Activated CD8-positive, alpha-beta memory T cell treated with anti-CD3 and anti-CD28 coated beads, Interleukin-2, amount 50 U/mL, for 4 hours (primary cell): ENCODE measurements at places on chromosomes 6 and 20.

DNA sequence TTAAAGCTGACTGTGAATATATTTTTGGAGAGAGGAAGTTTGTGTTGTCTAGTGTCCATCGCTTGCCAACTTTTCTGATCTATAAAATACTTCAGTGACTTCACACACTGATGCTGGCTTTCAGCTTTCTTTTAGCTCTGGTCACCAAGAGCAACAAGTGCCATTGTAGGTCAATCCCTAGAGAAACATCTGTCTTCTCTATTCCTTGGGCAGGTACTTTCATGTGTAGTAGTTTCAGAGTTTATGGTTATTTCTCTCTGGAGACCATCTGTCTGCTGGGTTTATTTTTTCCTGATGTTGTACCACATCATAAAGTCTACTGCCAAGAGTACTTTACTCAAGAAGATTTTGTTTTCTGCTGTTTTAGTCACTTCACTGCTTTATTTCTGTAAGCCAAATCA, 249.9 kb downstream of the KHDC1L start:
- DNase-seq = no peak

- DNase-seq = no peak
These were observed 43.4 kb downstream of the LYRM4 start for GRCh38 chr6:5217356-5217755.

GRCh38 chr6:44166116-44166515, 7.5 kb downstream of the CAPN11 start:
- DNase-seq = no peak

GRCh38 chr6:47890326-47890875, 108.6 kb downstream of the OPN5 start:
- no peak for DNase-seq

DNA sequence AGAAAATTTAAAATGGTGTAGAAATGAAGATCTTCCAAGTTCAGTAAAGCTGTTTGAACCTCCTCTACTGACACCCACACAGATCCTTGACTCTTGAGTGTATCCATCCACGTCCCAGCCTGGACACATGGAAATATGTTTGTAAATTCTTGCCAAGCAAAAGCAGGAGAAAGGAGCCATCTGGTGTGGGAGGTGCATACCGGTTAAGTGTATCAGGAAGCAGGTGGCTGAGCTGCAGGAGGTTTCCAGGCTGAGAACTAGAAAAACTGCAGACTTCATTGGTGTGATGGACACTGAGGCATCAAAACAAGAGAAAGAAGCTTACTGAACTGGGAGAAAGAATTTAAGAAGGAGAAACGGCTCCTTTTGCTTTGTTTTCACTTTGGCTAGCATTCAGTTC, 229.9 kb upstream of the GRIK2 start:
- DNase-seq = no peak

GRCh38 chr6:68634726-68635411, at the start of gene ADGRB3:
TSS of gene ADGRB3 (plus strand) at chr6:68635282. CDS start at chr6:68638676, 3,394 bp downstream.
- peak; percentile 21 for DNase-seq

DNA sequence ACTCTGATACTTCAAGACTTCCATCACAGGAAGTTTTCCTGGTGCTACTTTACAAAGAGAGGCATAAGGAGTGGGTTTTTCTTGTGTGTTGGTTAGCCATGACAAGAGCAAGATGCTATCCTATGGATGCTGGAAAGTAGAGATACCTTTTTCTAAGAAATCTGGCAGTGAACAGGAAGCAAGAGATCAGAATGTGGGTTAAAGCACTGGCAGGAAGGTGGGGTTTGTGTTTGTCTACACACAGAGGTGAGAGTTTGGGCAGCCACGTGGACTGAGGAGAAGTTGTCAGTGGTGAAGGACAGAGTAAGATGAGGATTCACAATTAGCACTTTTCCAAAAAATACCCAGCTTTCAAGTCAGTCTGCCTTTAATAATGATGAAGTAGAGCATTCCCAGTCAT, 17.9 kb downstream of the SLC2A12 start:
- DNase-seq = no peak

GRCh38 chr6:46014046-46014445, 1.6 kb downstream of the CLIC5 start:
- no peak for DNase-seq

DNA sequence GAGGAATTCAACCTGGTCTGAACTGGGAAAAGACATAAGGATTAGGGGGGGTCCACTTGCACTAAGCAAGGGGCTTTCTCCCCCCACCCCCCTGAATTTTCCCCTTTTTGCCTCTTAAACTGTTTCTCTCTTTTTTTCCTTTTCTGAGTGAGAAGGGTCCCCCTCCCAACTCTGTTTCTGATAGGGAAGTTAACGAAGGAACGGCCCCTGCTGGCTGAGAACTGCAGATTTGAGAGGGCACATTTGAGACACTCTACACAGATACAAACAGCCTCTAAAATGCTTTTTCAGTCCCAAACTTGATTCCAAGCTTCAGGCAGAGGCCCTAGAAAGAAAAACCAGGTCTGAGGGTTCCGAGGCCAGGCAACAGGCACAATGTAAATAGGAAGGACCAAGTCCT, 91.7 kb downstream of the JARID2 start:
- DNase-seq = no peak

DNA sequence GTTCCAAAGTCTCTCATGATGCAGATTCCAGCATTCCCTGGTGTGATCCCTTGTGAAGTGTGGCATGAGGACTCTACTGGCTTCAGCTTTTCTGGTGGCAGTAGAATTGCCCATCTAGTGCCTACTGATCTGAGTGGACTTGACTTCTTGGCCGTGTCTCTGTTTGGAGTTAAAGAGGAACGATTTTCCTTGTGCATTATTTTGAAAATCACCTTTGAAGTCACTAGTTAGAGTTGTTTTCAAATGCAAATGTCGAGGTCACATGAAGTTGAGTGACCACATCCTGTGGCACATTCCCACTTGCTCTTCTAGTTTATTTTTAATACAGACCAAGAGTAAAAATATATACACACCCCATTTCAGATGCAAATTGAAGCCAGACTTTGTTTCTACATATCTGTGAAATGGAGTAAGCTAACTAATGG, 270.7 kb upstream of the TAB2 start:
- DNase-seq = no peak

- DNase-seq = no peak
These were observed 81.6 kb downstream of the EPB41L2 start for GRCh38 chr6:130981409-130981808.

- no peak for DNase-seq
These were observed 420.1 kb upstream of the SLC35B3 start for GRCh38 chr6:8855411-8855810.

DNA sequence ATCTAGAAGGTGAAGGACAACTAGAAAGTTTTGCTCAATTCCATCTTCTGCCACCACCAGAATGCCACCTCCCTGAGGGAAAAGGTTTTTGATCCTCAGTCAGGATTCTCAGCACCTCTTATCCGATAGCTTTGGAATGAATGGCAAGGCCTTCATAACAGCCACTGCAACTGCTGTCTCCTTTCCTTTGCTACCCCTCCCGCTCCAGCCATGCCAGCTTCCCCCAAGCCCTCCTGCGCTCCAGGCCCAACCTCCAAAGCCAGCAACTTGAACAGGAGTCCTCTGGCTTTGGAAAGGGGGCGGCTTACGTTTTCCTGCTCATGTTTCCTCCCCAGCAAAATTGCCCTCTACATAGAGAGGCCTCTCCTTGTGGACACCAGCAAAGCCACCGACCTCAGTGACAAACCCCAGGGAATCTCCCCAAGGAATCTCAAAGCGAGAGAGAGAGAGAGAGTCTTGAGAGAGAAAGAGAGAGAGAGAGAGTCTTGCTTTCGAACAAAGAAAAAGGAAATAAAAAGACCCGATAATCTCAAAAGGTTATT, 420 bp upstream of the BTN2A1 start:
- DNase-seq = no peak

DNA sequence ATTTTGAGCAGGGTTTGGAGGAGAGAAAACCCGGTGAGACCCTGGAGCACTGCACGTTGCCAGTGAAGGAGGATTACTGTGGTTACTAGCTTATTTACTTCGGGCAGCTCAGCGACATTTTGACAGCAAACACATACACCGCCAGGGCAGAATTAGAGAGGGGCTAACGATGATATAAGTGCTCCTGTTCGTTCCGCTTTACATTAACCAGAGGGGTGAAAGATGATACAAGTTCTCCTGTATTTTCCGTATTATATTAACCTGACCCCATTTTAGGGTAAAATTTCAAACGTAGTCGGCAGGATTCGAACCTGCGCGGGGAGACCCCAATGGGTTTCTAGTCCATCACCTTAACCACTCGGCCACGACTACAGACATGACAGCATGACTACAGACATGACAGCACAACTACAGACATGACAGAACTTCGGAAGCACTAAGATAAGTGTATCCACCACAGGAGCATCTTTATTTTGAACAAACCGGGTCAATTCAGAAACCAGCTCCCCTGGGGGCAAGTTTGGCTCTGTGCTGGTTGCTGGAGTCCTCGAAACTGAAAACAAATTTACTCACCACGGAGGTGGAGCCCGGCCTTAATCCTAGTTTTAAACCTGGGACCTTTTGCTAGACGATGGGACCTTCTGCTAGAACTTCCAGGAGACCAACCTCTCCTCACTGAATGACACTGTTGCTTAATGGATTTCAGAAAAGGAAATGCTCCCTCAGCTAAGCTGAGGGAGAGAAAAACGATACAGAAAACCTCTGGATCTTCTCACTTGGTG, 80.4 kb upstream of the ZNF184 start:
- DNase-seq = no peak

- DNase-seq = peak; percentile 30
These were observed 54.6 kb upstream of the POLR1H start for GRCh38 chr6:30006170-30007131.

- no peak for DNase-seq
These were observed 30.5 kb downstream of the SAYSD1 start for GRCh38 chr6:39084506-39084905.

DNA sequence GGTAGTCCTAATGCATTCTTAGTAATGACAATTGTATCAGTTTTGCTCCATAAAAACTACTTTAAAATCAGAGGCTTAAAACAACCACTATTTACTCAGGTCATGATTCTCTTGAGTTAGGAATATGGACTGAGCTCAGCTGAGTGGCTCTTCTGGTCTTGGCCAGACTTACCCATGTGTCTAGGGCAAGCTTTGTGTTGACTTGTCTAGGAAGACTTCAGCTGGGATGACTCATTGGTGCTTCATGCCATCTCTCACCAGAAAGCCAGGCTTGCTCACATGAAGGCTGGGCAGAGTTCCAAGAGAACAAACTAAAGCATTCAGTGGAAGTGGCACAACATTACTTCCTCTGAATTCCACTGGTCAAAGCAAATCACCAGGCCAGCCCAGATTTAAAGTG, 155.3 kb downstream of the DHX35 start:
- no peak for DNase-seq

- no peak for DNase-seq
These were observed 76.8 kb downstream of the FYN start for GRCh38 chr6:111796310-111796918.

DNA sequence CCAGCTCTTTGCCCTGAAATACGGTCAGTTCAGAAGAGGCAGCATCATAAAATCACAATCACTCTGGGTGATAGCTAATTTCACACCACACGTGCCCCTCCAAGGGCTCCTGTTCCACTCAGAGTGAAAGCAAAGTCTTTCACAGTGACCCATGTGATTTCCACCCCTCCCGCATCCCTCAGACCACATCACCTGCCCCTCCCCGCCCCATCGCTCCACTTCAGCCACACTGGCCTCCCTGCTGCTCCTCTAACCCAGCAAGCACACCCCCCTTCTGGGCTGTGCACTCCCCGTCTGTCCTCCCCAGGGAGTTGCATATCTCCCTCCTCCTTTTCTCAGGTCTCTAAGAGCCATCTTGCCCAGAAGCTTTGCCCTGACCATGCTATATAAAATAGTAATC, 74.5 kb downstream of the PSMG4 start:
- no peak for DNase-seq

DNA sequence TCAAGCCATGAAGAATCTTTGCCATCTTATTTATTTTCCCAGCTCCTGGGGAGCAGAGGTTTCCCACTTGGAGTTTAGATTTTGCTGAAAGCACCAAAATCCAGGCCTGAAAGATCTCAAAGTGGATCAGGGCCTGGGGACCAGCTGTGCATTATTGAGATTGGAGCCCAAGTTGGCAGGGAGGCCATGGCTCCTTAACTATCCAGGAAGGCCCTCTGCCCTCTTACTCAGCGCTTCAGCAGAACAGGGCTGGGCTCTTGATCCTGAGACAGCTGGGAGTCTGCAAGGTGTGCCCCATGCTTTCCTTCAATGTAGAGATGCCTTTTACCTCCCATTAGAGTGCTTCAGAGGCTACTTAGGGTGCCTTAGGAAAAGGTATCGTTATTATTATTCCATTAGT, 24.6 kb downstream of the FOXO3 start:
- no peak for DNase-seq

GRCh38 chr6:120764312-120764711, 570.0 kb downstream of the TBC1D32 start:
- no peak for DNase-seq

DNA sequence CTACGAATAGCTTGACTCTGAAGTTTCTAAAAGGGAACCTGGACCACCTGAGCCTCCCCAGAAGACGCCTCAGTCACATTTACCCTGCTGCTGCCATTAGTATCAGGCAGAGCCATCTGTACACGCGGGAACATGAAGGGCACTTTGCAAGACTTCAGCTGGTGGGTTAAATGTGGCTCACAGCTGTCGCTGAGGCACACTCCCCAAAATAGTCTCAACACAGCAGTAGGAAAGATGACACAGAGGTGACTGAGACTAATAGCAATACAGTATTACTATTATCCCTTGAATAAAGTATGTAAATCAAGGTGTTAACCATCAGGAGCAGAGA, 29.0 kb downstream of the PSMB1 start:
- DNase-seq = no peak

GRCh38 chr6:110534731-110535492, 58.5 kb upstream of the SLC22A16 start:
- DNase-seq = no peak

- no peak for DNase-seq
These were observed 503.7 kb downstream of the KIF16B start for GRCh38 chr20:16069389-16070010.

- DNase-seq = no peak
These were observed 103.0 kb downstream of the CDK19 start for GRCh38 chr6:110712238-110712637.

DNA sequence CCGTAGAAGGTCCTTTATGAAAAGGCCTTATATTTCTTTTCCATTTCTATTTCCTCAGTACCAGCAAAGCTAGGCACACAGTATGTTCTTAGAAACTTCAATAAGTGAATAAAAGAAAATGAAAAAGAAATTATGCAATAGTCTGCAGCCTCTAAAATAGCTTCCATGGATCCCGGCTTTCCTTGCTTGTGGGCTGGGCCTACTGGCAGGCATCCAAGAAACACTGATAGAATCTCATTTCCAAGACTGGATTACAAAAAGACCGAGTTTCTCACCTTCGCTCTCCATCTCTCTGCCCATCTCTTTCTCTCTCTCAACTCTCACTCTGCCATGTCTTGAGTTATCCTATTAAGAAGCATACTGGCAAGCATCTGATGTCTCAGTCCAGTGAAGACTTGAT, 187.5 kb upstream of the FKBP1C start:
- no peak for DNase-seq
